ENCODE measurements at places on chromosomes 5 and 9.

DNA sequence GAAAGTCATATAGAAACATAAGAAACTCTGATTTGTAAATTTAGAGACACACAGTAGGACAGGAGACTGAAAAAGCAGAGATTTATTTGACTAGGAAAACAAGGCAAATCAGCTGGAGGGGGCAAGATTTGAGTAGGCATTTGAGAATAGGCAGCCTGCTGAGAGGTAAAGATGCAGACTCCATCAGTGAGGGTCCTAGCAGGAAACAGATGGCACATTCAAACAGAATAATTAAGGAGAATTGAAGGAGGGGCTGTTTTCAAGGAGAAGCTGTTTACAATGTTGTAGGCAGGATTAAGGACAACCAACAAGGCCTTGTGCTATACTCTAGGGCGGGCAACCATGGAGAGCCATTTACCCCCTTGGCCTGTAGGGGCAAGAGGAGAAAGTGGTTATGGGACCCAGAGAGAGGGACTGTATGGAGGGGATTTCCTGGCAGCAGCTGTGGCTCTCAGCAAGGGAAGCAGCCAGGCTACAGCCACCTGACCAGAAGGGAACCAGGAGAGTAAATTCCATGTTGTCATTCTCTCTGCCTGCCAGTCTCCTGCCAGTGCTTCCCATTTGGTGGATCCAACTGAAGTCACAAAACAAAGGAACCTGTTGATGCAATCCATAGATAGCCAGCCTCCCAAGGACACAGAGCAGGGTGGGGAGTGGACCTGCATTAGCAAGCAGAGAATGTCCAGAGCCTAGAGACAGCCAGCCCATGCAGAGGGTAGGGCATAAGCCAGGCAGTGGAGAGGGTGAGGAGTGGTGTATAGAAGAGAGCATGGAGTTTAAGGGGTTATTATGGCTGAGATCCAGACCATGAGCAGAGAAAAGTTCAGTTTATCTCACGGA, 38.2 kb downstream of the PAPPA start:
- no peak for DNase-seq

DNA sequence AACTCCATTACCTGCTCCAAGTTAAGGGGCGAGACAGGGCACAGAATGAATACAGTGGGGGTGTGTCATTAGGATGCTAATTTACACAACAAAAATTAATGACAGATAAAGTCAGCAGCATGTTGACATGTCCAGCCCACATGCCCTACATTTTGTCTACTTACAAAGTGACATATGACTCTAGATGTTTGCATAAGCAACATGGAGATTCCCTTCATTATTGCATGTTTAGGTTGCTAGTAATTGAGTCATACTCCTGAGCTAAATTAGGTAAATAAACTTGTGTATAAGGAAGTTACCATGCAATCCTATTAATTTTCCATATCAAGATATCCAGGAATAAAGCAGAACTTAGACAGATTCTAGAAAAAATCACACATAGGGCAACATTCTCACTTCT, 232.2 kb downstream of the PDE4D start:
- DNase-seq = no peak

DNA sequence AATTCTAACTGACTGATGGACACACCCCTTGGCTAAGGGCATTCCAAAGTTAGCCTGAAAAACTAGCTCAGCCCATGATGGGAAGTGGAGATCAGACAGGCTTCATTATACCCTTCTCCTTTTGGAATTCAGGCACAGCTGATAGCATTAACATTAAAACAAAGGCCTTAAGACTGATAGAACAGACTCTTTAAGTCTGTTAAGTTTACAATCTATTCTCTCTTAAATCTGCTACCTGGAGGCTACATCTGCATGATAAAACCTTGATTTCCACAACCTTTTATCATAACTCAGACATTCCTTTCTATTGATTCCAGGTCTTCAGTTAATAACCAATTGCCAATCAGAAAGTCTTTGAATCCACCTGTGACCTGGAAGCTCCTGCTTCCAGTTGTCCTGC, 281.4 kb downstream of the TUSC1 start:
- no peak for DNase-seq

DNA sequence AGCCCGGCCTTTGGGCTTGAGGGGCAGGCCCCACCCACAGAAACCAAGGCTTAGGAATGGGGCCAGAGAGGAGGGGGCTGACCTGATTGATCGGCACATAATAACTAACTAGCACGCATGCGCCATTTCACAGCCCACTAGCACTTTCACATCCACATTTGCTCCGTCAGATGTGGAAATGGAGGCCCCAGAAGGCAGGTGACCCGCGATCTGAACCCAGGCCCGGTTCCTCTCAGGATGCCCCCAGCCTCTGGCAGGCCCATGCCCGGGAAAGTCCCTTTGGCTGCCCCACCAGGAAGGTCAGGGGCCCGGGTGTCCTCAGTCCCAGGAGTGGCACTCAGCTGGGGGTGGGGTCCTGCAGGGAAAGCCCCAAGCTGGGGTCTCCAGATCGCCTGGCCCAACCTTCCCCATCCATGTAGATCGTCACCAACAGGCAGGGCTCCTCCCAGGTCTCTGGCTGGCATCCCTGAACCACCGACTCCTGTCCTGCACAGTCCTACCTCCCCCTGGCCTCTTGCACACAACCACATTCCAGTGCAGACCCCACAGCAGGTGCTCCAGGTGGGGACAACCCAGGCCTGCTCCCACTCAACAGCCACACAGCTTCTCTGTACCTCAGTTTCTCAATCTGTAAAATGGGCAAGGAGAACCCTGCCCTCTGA, 46.7 kb downstream of the VAV2 start:
- DNase-seq = no peak

GRCh38 chr9:133111808-133112662, 9.0 kb downstream of the RALGDS start:
- no peak for DNase-seq

GRCh38 chr9:137085920-137086530, 760 bp upstream of the MAN1B1 start:
- peak; percentile 52 for DNase-seq

DNA sequence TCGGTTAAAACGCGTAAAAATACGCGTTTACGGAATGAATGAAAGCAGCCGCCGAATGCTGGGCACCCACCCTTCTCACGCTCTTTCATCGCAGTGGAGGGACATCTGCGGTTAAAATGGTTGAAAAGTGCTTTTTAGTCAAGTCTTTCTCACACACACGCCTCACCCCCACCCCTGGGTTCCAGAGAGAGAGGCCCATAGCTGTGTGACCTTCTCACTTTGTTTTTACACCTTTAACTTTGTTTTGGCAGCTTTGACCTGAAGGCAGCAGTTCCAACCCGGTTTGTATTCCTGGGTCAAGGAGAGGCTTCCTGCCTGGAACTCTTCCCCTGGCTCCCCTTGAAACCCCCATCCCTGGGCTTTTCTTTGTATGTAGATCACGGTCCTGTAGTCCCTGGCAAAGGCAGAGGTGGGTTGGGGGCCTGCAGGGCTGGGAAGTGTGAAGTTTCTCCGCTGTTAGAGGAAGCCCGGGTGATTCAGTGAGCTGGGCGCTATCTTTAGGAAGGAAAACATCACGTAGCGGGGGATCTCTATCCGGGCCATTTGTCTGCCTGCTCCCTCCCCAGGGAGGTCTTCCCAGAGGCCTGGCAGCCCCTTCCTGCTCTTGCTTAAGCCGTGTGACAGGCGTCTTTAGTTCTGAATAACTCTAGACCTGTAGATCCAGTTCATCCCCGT, 29.6 kb downstream of the SPRY4 start:
- no peak for DNase-seq

- no peak for DNase-seq
Measured at GRCh38 chr5:91175708-91176107, 207.4 kb downstream of the ARRDC3 start.

GRCh38 chr5:157113002-157113401, 4.2 kb upstream of the HAVCR2 start:
- no peak for DNase-seq

GRCh38 chr5:83512061-83512745, 40.7 kb downstream of the VCAN start:
- DNase-seq = no peak

DNA sequence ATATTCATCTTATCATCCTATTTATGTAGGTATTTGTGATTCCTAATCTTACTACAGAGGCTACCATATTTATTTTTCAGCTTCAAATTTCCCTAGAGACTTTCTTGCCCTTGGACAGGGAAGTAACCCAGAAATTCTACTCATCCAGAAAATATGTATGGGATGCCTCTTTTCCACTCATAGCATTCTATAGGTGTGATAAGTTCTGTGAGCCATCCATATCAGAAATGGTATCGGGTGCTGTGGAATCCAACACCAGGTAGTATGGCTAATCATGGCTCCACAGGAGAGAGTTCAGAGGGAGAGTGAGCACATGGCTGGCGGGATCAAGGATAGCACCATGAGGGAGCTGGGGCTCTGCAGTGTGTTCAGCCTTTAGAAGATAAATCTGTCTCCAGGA, 349.3 kb upstream of the ACTBL2 start:
- no peak for DNase-seq

DNA sequence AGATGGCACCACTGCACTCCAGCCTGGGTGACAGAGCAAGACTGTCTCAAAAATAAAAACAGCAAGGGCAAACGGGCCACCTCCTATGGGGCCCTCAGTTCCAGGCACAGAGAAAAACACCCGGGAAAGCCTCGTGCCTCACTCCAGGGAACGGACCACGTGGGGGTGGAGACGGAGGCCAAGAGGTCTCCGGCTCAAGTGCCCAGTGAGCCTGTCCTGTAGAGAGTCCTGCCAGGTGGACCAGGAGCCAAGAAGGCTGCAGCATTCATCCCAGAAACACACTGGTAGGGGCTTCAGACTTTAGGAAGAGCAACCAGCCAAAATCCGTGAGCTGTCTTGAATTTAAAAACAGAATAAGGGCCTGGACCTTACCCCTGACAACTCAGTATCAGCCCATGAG, 63.8 kb downstream of the C5orf15 start:
- no peak for DNase-seq

DNA sequence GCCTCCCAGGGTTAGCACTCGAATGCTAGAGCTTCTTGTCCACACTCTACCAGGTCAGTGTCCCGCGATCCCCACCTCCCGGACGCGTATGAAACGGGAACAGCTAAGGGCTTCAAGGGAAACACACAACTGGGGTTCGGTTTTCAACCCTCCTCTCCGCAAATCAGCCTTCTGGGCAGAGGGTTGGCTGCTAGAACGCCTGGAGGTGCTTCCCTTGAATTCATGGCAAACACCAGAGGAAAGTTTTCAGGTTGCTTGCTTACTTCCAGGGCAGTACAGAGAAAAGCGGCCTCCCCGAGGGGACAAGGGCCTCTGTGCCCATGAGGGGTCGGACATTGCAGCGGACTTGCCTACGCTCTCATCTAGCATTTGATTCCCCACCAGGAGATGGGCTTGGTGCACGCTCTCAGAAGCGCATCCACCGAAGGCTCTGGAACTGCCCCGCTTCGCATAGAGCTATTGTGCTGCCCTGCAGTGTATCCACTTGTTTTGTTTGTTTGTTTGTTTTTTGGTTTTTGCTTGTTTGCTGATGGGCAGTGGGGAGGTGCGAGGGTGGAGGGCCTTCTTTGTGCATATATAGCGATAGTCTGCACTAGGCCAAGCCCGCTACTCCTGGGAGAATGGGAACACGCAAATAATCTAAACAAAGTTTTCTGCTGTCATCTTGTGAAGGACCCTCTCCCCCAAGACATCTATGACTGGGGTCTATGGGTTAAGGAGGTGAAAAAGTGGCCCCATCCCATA, 1.3 kb upstream of the DMRT3 start:
- no peak for DNase-seq

DNA sequence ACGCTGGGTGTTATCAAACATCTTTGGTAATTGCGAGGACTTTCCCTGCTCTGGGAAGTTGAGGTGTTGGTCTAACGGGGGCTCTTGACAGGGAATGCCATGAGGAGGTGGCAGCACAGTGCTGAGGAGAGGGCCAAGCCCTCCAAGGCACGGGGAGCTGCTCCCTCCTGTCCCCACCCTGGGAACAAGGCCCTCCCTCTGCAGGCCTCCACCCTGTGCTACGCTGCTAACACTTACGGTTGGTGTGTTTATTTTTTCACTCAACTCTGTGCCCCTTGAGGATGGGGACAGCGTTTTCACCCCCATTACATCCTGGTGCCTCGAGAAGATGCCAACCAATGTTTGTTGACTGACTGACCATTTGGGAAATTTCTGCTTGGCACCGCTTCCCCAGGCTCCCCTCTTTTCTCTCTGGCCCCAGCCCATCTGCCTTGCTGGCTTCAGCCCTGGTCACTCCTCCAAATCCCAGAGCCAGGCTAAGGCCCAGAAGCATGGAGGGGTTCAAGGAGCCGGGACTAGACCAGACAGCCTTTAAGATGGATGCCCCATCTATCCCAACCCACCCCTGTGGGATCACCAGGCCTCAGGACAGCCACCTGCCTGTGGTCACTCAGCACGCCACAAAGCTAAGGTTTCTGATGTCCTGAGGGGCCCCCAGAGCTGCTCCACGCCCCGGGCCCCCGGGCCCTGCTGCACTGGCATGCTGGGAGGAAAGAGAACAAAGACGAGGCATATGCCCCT, 125.7 kb downstream of the BARX1 start:
- peak; percentile 14 for DNase-seq

GRCh38 chr9:27470291-27470856, 53.7 kb upstream of the IFNK start:
- no peak for DNase-seq

DNA sequence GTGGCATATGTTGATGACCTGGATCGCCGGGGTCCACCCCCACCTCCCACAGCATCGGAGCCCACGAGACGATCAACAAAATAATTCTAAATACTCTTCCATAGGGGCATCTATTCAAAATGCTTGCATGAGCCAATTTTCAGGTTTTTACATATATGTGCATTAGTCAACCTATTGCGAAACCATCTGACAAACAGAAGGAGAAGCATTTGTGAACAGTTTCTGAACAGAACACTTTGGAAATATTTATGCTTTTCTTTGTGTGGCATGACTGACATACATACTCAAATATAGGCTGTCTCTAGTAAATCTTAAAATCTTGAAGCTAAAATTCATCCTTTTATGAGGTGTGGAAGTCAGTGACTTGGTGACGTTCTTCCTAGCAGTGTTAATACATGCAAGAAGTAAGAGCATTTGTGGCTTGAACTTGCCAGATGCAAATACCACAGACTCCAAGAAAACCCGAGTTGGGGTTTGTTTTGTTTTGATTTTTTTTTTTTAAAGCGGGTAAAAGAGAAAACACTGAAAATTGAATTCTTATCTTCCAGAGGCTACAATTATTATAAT, 5.3 kb downstream of the GPR151 start:
- DNase-seq = no peak

DNA sequence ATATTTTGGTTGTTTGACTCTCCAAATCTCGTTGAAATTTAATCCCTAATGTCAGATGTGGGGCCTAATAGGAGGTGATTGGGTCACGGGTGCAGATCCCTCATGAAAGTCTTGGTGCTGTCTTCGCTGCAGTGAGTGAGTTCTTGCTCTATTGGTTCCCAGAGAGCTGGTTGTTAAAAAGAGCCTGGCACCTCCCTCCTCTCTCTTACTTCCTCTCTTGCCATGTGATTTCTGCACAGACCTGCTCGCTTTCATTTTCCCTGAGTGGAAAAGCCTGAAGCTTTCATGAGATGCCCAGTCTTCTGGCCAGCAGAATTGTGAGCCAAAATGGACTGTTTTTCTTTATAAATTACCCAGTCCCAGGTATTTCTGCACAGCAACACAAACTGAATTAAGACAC, 221.6 kb downstream of the MAT2B start:
- DNase-seq = no peak

GRCh38 chr5:171365351-171365750, 22.3 kb upstream of the NPM1 start:
- DNase-seq = no peak
